CD4-positive, alpha-beta memory T cell (primary cell): ENCODE measurements at places on chromosomes 3 and 15. TPM values are rescaled to one million over a fixed set of nuclear protein-coding genes. Genes with fewer than 3 reads are reported as not detected.

Gene ZNF860
- not detected for total RNA-seq

Gene IL20RB
- total RNA-seq = 1.5 TPM

Gene GOLGA6A
- 0.17 TPM for total RNA-seq

Gene CXCR6
- 8.6 TPM for total RNA-seq

Gene CNTN4
- not detected for total RNA-seq

Gene TGM5
- total RNA-seq = not detected

Gene ACKR4
- total RNA-seq = not detected

Gene PIK3CA
- total RNA-seq = 45.5 TPM

Gene LRRN1
- total RNA-seq = 0.22 TPM
